Brain pericyte (primary cell): ENCODE measurements at places on chromosomes 13 and 19.

DNA sequence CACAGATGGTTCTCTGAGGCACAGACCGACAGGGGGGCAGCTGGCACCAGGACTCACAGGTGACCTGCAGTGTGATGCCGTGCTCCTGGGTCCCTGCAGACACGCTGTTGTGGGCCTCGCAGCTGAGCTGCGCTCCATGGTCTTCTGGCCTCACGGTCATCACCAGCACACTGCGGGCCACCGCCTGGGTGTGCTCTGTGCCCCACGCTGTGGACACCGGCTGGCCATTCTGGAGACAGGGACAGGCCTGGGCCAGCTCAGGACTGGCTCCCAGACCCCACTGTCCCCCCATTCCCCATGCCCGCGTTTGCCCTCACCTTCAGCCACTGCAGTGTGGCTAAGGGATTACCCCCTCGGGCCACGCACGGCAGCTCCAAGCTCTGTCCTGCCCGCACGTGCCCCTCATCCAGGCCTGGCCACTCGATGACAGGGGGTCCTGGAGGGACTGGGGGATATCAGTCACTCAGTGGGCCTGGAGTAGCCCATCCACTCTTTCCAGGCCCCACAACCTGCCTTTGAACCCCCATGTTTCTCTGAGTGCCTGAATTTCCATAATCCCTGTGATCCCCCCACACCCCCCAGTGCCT, 3.3 kb downstream of the NPHS1 start:
- no peak for DNase-seq

DNA sequence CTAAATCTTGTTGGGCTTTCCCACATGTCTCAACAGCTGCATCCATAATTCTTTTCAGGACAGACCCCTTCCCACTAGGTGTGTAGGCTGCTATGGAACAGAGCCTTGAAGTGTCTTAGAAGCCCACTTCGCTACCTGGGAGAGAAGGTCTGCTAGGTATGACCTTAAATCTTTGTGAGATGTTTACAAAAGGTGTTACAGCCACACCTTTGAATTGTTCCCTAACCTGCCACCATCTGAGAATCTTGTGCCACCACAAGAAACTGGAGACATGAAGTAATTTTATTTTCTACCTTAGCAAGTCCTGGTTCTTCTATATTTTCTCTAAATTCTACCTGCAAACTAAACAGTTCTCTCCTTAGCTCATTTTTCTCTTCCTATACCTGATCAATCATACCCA, 67.4 kb upstream of the IL17D start:
- no peak for DNase-seq

GRCh38 chr19:46748325-46749109, 2.3 kb upstream of the STRN4 start:
- no peak for DNase-seq

GRCh38 chr19:28691683-28692082, 521.3 kb downstream of the UQCRFS1 start:
- DNase-seq: no peak

GRCh38 chr19:45179072-45179891, 698 bp downstream of the BLOC1S3 start:
- no peak for DNase-seq

DNA sequence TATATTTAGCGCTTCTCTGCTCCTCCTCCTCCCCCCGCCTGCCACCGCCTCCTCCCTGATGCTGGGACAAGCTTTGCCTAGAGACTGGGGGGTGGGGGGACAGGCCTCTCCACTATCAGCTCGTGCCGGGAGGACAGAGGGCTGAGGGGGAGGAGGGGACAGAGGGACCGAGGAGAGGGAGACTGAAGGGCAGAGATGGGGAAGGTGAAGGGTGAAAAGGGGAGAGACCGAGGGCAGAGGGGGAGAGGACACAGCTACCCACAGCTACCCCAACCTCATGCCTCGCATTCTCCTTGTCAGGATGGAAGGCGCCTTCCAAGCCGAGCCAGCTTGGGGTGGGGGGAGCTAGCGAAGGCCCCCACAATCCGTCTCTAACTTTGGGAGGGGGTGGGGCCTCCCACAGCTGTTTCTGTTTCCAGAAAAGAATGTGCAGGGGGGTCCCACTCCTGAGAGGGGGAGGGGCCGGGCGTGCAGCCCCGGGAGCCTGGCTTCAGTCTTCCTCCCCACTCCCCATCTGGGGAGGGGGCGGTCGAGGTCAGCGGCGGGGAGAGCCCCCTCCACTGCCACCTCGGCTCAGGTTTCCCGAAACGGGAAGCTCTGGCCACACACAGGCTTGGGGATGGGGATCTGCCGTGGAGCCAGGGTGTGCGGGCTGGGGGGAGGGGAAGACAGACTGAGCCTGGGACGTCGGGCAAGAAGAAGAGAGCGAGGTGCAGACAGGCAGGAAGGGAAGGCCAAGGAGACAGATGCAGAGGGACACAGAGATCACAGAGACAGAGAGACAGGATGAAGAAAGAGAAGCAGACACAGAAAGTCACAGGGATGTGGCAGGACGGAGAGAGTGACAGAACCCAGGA, 1.6 kb downstream of the DACT3 start:
- DNase-seq: no peak
